ENCODE measurements at places on chromosomes 7 and 10.

- DNase-seq: no peak
These were observed 155.4 kb upstream of the VWC2 start for GRCh38 chr7:49618028-49618427.

DNA sequence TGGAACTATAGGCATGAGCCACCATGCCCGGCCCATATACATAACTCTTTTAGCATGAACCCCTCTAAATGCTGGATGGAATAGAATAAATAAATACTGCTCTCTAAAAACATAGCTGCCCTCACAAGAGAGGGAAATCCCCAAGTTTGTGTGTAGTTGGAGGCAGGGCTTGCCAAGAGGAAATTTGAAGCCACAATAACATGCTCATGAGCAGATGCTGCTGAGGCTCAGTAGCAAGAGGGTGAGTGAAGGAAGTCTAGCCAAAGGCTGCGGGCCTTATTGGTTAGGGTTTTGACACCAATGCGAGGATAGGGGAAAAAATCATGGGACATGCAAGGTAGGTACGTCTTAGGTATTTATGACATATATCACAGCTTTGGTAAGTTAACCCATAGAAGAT is 17.3 kb downstream of the TPK1 start:
- DNase-seq: no peak

DNA sequence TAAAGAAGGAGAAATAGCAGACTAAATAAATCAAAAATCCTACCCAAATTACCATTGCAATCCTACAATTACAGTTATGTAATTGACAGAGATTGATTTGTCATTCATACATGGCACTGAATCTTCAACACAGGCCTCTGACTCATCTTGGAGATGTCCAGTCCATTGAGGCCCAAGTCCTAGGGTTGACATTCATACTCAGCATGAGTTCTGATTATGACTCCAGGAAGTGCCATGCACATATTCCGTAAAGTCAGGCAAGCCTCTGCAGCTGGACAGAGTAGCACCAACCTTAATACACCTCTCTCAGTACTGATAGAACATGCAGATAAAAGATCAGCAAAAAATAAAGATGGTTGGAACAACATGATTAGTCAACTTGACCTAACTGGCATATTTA is 353.7 kb upstream of the NFE2L3 start:
- DNase-seq: no peak

GRCh38 chr10:20970708-20971107 is 73.6 kb upstream of the NEBL start:
- DNase-seq: no peak

DNA sequence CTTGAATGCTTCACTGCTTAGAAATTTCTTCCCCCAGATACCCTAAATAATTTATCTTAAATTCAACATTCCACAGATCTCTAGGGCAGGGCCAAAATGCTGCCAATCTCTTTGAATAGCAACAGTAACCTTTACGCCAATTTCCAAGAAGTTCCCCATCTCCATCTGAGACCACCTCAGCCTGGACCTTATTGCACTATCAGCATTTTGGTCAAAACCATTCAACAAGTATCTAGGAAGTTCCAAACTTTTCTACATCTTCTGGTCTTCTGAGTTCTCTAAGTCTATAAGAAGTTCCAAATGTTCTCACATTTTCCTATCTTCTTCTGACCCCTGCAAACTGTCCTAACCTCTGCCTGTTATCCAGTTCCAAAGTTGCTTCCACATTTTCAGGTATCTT is 1306.9 kb upstream of the SORCS1 start:
- no peak for DNase-seq

DNA sequence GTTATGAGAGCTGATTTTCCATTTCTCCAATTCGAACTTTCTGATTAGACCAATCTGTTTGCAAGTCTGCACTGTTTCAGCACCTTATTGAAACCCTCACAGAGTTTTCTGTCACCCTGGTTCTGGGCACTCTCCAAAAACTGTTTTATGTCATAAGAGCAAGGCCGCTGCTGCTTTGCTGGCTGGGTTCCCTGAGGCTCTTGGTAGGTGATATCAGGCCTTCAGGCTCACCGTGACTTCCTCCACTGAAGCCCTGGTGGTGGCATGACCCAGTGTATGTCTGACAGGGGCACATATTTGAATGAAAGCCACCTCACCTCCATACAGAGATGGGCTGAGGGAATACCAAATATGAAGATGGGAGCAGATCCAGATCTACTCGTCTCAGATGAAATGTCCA is 8.3 kb downstream of the RABGEF1 start:
- no peak for DNase-seq

GRCh38 chr7:988963-989529 is 6.1 kb downstream of the CYP2W1 start:
- no peak for DNase-seq

- DNase-seq: peak; percentile 16
These were observed 290.8 kb downstream of the NXPH1 start for GRCh38 chr7:8724080-8724718.

GRCh38 chr7:131231381-131232220 is 96.1 kb upstream of the MKLN1 start:
- DNase-seq: no peak

GRCh38 chr7:98223898-98224700 is 12.9 kb downstream of the BHLHA15 start:
- DNase-seq: no peak

- no peak for DNase-seq
These were observed 3.2 kb downstream of the TRIL start for GRCh38 chr7:28954946-28955345.

DNA sequence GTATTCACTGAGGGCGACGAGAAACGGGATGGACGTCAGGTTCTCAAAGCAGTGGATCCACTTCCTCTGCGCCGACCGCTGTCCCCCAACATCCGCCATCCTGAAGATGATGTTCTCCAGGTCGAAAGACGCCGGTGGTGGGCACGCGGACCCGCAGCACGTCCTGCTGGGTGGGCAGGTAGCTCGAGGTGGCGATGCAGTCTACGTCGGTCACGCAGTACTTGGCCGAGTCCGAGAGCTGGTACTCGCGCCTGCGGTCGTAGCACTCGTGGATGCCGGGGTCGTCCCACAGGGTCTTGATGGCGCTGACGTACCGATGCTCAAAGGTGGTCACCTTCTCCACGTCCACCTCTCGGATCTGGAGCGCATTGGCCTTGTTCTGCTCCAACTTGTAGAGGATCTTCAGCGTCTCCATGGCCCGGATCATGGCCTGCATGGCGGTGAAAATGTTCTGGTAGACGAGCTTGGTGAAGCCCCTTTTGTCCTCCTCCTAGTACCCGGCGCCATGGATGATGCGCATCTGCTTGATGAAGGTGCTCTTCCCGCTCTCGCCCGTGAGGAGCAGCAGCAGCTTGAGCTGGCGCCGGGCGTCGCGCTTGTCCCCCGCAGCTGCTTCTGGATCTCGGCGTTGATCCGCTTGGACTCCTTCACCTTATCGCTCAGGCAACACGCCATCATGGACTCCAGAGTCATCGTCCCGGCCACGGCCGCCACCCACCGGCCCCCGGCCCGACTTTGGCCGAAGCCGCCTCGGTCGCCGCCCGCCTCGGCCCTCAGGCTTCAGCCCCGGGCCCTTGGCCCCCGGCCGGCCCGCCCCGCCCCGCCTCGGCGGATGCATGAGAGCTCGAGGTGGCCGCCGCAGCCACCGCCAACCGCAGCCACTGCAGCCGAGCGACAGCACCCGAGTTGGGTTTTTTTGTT is 122.9 kb upstream of the KCTD7 start:
- DNase-seq: no peak

DNA sequence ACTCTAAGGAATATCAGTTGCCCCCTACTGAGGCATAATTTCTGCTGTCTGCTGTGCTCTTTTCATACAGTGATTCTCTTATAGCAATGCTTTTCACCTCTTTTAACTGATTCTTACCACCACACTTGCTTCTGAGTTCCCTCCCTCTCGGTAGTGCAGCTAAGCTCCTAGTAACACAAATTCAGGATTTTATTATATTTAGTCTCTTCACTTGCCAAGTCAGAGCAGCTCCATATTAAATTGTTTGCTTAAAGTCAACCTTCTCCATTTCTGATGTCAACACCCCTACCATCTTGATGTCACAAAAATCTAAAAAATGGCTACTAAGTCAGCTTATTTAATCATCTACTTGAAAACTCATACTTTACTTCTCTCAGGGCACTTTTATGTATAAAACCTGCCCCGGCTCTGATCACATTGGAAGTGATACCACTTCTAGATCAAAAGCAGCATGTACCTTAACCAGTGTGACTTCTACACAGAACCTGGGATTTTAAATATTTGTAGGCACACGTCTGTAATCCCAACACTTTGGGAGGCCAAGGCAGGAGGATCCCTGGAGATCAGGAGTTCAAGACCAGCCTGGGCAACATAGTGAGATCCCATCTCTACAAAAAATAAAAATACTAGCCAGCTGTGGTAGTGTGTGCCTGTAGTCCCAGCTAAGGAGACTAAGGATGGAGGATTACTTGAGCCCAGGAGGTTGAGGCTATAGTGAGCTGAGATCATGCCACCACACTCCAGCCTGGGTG is 55.3 kb downstream of the GDI2 start:
- DNase-seq: no peak

DNA sequence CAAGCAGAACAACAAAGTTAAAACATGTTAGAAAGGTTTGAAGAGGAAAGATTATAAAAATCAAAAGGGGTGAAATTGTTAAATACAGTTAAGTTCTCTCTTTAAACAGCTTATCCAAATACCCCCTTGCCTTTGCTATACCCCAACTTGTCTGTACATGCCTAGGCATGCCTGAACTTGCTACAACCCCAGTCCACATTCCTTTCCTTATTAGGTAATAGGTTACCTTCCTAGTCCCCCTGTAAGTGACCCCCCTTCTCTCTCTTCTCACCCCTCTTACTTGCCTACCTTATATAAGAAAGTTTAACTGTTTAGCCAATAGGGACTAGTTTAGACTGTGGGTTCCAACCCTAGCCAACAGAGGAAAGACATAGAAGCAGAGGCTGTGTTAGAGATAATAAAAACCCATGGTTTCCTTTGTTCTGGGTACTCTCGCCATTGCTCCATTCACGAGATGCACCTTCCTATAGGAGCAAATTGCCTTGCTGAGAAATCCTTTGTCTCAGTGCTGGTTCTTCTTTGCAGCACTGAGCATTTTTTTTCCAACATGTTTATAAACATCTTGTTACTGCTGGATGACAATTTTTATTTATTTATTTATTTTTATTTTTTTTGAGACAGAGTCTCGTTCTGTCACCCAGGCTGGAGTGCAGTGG is 282.2 kb upstream of the GALNT17 start:
- DNase-seq: no peak

- no peak for DNase-seq
These were observed 44.8 kb downstream of the MALSU1 start for GRCh38 chr7:23343806-23344475.

DNA sequence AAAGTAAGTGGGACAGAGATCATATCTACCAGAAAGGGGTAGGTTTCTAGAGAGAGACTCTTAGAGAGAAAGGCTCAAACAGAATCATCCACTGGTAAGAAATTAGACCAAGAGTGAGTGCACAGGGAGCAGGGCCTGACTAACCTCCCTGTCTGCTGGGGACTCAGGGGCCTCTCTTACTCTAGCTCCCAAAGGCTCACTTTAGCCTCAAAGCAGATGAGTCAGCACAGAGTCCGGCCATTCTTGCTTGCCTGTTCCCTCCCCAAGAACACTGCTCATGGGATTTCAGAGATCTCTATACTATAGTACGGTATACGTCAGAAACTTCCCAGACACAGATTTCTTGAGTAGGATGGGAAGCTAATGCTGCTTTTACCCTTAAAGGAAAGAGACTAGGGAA is 32.7 kb downstream of the RBM28 start:
- no peak for DNase-seq

DNA sequence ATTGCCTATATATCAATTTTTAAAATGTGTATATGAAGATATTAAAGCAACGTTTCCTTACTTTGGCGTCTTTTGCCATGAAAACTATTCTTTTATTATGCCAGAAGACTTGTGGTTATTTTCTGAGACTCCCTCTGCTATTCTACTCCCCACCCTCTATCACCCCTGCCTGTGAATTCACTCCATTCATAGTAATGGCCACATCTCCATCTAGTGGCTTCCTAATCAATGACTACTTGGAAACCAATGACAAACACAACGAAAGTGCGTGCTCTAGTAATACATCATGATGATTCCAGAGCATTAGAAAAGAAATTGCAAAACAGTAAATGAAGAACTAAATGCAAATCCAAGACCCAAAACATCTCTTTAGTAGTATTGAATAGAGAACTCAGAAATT is 186.7 kb upstream of the HGF start:
- DNase-seq: peak; percentile 3

- no peak for DNase-seq
These were observed 7.8 kb upstream of the KLF6 start for GRCh38 chr10:3792710-3793219.

- DNase-seq: no peak
These were observed 4.8 kb downstream of the PITRM1 start for GRCh38 chr10:3167611-3168330.

GRCh38 chr10:25912866-25913265 is 21.2 kb upstream of the MYO3A start:
- no peak for DNase-seq

DNA sequence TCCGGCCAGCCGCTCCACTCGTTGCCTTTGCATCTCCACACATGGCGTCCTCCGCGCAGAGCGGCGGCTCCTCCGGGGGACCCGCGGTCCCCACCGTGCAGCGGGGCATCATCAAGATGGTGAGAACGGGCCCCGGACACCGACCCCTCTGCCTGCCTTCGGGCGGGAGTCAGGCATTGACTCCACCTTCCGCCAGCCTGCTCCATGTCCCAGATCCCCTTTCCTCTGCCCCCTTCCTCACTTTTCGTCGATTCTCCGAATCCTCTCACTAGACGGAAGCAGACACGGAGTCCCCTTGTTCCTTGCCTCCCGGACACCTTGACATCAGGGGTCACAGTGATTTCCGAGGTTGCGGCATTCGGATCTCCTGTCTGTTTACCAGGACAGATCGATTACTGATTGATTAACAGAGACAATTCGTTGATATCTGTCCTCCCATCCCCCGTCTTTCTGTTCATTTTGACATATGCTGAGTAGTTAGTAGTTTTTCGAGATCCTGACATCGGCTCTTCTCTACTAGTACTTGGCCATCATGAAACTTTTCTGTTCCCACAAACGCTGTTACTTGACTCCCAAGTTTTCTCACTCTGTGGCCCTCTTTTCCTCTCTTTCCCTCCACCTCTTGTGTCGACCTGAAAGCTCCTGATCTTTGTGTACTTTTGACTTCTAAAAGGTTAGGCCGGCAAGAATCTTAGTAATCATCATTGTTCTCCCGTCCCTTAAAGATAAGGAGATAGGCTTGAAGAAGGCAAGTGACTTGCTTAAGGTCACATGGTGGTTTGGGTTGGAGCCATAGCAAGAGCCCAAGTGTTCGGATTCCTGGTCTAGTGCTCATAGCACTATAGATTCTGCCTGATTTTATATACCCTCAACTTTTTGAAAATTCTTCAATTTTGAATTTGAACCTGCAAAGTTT is 597 bp downstream of the SND1 start:
- no peak for DNase-seq

GRCh38 chr10:126387041-126387921 is 996 bp downstream of the ADAM12 start:
- peak; percentile 62 for DNase-seq
